Iris pigment epithelial cell (primary cell): ENCODE measurements at places on chromosomes 4 and X.
A peak's percentile ranks its signal among the peaks of the same experiment; 100 is the strongest.

DNA sequence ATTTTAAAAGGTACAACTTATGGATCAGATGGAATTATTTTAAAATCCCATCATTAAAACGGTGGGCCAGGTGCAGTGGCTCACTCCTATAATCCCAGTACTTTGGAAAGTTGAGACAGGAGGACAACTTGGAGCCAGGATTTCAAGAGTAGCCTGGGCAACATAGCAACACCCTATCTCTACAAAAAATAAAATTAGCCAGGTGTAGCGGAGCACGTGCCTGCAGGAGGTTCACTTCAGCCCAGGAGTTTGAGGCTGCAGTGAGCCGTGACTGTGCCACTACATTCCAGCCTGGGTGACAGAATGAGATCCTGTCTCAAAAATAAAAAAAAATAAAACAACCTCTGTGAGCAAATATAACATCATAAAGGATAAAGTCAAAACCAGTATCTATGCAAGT, 11.4 kb downstream of the ADH5 start:
- no peak for DNase-seq

- DNase-seq, result no peak
These were observed 13.8 kb upstream of the CDKL2 start for GRCh38 chr4:75644095-75644494.

DNA sequence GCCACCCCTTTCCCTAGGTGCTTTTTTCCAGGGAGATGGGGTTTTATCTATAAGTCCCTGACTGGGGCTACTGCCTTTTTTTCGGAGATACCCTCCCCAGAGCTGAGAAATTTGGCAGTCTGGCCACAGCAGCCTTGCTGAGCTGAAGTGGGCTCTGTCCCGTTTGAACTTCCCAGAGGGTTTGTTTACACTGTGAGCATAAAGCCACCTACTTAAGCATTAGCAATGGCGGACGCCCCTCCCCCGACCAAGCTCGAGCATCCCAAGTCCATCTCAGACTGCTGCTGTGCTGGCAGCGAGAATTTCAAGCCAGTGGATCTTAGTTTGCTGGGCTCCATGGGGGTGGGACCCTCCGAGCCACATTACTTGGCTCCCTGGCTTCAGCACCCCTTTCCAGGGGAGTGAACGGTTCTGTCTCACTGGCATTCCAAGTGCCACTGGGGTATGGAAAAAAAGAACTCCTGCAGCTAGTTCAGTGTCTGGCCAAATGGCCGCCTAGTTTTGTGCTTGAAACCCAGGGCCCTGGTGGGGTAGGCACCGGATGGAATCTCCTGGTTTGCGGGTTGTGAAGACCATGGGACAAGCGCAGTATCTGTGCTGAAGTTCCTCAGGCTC, 456.4 kb upstream of the HTR2C start:
- DNase-seq, result no peak

- DNase-seq, result no peak
These were observed 160.1 kb downstream of the EFHC2 start for GRCh38 chrX:44183329-44183728.

DNA sequence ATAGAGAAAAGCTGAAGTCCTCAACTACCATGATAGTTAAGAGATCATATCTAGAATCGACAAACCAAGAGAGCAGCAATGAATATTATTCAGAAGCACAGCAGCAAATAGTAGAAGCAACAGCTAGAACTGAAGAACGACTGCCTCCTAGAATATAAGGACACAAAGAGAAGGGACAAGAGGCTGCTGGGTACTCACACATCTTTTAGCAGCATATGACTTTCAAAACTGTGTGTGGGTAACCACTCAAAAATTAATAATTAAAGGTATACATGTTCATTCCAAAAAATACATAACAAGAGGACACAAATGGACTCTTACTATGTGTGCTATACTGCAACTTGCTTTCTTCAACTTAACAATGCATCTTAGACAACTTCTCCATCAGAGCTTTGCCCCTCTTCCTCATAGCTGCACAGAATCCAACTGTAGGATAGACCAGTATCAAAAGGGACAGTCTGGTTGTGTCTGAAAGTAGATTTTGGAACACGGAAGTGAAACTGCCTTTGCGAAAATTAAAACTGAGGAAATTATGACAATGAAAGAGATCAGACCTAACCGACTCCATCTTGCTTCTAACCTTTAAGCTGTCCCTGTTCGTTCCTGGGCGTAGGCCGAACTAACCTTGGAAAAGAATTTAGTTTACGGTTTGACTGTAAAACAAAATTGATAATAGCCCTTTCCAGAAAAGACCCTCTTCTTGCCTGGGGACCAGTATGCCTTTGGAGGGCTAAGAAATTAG, 125.7 kb downstream of the SH3KBP1 start:
- no peak for DNase-seq

- DNase-seq, result peak; percentile 17
These were observed 38.9 kb downstream of the DDX60L start for GRCh38 chr4:168441412-168441811.

DNA sequence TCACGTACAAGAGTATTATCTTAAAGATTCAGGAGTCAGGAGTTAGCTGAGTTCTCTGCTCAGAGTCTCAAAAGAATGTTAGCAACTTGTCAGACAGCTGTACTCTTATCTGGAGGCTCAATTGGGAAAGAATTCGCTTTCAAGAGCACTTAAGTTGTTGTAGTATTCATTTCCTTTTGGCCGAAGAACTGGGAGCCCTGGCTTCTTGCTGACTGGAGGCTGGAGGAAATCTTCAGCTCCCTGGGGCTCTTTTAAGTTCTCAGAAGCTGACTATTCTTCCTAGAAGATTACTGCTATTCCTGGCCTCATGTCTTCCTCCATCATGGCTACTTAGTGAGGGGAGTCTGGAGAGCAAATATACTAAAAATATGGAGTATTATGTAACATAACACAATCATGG, 587.2 kb downstream of the EPHA5 start:
- peak; percentile 13 for DNase-seq

GRCh38 chr4:73447671-73448070, 11.7 kb downstream of the AFP start:
- peak; percentile 62 for DNase-seq

DNA sequence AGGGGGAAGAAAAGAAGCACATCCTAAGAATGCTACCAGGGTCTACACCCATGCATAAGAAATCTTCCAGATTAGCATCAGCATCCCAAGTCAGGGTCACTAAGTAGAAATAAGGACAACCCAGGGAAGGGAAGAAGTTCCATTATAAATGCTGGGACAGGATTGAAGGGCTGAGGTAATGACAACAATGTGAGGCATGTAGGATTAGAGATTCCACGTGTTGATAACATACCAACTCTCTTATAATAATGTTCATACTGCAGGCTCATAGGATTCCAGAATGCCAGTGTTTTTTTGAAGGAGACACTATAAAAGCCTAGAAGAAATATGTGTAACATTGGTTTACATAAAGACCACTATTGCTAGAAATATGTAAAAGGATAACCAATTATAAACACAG, 201.2 kb downstream of the MID1IP1 start:
- no peak for DNase-seq

DNA sequence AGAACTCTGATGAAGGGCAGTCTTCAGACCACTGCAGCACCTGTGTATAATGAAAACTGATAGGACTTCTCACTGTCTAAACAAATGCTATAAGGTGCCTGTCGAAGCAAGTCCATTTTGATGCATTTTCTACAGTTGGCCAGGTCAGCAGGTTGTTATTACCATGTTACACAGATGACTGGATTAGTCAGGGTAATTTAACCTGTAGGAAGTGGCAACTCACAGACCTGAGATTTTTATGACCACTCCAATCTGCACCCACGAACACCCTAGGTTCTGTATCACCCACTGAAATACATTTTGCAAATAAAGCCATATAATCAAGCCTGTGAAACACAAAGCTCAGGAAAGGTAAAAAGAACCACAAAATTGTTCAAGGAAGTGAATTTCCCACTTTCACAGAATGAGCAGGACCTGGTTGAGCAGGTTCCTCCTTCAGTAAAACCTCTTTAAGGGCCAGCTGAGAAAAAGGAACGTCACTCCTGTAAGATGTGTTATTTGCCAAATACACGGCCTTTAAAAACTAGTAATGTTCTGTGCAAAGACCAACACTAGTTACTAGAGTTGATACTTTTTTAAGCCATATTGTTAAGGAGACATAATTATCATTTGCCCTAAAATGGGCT, 12.7 kb downstream of the MAML3 start:
- DNase-seq, result no peak

GRCh38 chrX:40006106-40007017, 91.4 kb downstream of the BCOR start:
- DNase-seq, result no peak

DNA sequence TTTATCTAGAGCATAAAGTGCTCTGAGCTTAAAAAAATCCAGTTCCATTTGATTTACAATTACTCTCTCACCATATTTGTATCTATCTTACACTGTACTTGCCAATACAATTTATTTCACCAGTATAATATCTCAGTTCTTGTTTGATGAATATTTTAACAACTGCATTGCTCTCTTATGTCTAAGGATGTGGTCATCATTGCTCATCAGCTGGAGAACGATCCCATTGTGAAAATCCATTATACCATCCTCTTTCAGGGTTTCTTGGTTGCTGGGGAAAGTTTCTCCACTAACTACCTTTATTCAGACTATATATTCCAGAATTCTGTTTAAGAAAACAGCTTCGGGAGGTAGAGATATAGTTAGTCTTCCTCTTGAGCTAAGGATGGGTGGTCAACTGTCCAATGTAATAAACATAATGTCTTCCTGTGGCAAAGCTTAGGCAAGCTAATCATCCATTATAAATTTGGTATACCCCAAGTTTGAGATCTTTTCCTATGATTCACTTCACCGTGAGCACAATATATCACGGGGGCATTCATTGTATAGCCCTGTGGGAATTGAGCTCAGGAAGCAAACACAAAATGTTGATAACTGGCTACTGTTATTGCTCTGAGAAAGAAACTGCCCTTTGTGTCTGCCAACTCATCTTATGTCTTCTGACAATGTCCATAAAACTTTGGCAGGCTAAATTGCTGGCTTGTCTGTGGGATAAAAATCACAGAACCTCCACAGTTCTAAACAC, 2361.9 kb downstream of the ARAP2 start:
- no peak for DNase-seq

DNA sequence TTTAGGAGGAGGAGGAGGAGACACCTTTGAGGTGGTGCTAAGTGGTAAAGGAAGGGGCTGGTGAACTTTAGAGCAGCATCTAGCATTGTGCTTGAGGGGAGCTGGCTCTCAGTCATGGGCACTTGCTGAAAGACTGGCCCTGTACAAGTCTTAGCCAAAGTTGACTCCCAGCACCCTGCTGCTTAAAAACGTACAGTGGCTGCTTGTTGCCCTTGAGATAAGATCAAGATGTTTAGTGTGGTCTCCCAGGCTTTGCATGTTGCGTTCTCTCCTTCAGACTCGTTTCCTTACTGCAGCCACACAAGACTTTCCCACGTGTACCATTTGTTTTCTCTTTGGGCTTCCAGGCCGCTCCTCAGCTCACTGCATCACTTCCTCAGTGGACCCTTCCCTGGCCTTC, 1.8 kb downstream of the MED28 start:
- DNase-seq, result no peak

DNA sequence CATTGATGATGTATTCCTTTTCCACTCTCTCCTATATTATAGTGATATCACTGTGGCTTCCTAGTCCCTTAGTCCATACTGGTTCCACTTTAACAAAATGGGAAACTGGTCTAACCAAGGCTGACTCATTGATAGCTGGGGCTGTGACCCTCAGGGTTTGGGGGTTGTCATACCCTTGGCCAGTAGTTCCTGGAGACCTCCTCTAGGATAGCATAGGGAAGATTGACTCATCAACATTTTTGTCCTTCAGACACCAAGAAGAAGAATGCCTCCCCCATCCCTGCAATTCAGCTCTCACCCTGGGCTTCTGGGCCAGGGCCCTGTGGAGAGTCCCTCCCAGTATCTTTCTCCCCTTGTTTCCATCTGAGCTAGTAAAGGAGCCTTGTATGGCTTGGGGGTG, 68.8 kb upstream of the PRPS1 start:
- peak; percentile 12 for DNase-seq

- no peak for DNase-seq
These were observed 16.2 kb downstream of the POU4F2 start for GRCh38 chr4:146654687-146655520.

DNA sequence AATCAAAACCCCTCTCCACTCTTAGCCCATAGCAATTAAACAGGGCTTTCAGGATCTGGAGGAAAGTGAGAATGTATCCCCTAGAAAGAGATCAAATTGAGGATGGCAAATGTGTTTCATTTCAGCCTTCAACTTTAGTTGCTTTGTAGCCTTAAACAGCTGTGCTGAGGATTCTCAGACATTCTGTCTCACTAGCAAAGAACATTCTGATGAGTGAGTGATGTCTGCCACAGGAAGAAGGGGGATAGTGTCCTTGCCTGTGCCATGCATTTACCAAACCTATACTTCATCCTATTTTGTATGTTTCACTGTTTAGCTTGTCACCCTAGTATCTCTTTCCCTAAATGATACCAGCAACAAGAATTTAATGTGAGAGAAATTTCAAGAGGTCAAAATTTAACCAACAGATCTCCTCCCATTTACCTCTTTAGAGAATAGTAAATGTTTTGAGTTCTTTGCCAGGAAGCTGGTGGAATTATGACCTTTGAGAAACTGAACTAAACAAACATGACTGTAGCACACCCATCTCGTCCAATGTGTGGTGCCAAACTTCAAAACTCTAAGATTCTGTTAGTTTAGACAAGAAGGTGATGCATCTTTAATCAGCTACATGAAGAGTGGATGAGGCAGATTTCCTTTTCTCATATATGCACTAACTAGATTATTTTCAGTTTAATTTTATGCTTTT, 165.6 kb downstream of the PALLD start:
- DNase-seq, result no peak

DNA sequence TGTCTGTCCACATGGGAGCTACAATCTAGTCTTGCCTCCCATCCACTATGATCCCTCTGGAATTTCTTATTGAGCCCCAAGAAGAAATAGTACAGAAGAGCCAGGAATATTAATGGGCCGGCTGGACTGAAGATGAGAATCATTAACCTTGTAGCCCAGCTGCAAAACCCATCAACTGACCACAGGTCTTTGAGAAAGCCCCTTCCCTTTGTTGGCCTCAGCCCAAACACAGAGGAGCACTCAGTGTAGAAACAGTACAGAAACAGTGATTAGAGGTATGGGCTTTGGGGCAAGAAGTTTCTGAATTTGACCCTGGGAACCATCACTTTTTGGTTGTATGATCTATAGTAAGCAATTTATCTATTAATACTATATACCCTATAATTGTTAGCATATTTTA, 76.8 kb upstream of the RAB40AL start:
- no peak for DNase-seq

GRCh38 chr4:31294655-31295480, 574.7 kb downstream of the PCDH7 start:
- DNase-seq, result no peak

DNA sequence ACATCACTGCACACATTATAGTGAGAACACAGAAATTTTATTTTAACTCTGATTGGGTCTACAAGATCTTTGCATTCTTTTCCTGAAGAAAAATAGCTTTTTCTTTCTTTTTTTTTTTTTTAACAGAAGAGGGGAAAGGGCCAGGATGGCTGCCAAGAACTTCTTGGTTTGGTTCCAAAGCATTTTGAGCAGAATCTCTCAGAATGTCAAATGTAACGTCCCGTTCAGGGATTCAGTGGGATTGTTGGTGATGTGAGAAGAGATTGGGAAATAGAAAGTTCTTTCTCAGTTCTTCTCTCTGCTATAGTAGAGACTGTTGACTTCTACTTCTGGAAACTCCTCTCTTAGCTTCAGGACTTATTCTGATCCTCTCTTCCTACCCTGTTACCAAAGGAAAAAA, 70.9 kb upstream of the CBR4 start:
- peak; percentile 81 for DNase-seq

GRCh38 chr4:13918110-13918509, 290.6 kb upstream of the BOD1L1 start:
- DNase-seq, result peak; percentile 99
